Forelimb muscle (tissue), 1 donor: ENCODE measurements at places on chromosomes 3 and 15. TPM values are rescaled to one million over a fixed set of nuclear protein-coding genes. Genes with fewer than 3 reads are reported as not detected.

The SOX14 gene
- not detected for polyA plus RNA-seq

The GOLGA8Q gene
- 2.0 TPM for polyA plus RNA-seq

The FSD2 gene
- polyA plus RNA-seq: 65.9 TPM

The IVD gene
- polyA plus RNA-seq: 54.4 TPM

The DET1 gene
- 8.7 TPM for polyA plus RNA-seq

The BBX gene
- polyA plus RNA-seq: 42.0 TPM

The RHOV gene
- polyA plus RNA-seq: 0.34 TPM

The ZNF385D gene
- polyA plus RNA-seq: 26.2 TPM

The GASK1A gene
- polyA plus RNA-seq: 4.4 TPM

The KNG1 gene
- polyA plus RNA-seq: not detected

The CP gene
- 1.3 TPM for polyA plus RNA-seq

The ALG3 gene
- 21.5 TPM for polyA plus RNA-seq

The SNTN gene
- not detected for polyA plus RNA-seq

The SKOR1 gene
- polyA plus RNA-seq: 0.47 TPM

The PAQR9 gene
- polyA plus RNA-seq: 0.08 TPM

The WDR93 gene
- polyA plus RNA-seq: 0.18 TPM

The SLC22A14 gene
- polyA plus RNA-seq: 0.39 TPM

The AP3B2 gene
- polyA plus RNA-seq: 0.29 TPM

The LMAN1L gene
- polyA plus RNA-seq: not detected

The GP5 gene
- 0.35 TPM for polyA plus RNA-seq

The RLBP1 gene
- 0.28 TPM for polyA plus RNA-seq

The TMIE gene
- 1.2 TPM for polyA plus RNA-seq

The CKMT1B gene
- polyA plus RNA-seq: not detected

The C3orf33 gene
- 3.1 TPM for polyA plus RNA-seq

The KIF15 gene
- 9.2 TPM for polyA plus RNA-seq

The GUCA1C gene
- polyA plus RNA-seq: not detected

The MCF2L2 gene
- polyA plus RNA-seq: 0.25 TPM

The TLE3 gene
- 21.7 TPM for polyA plus RNA-seq

The GPR87 gene
- not detected for polyA plus RNA-seq

The TUSC7 gene
- not detected for polyA plus RNA-seq

The LTK gene
- 12.9 TPM for polyA plus RNA-seq

The IQCF6 gene
- not detected for polyA plus RNA-seq

The CHRNA5 gene
- 0.76 TPM for polyA plus RNA-seq

The AMT gene
- 14.4 TPM for polyA plus RNA-seq

The LSMEM2 gene
- 41.6 TPM for polyA plus RNA-seq

The CIB1 gene
- polyA plus RNA-seq: 20.7 TPM

The HTR3E gene
- not detected for polyA plus RNA-seq

The HHATL gene
- polyA plus RNA-seq: 73.4 TPM

The LIPC gene
- polyA plus RNA-seq: 0.49 TPM

The ZBED2 gene
- not detected for polyA plus RNA-seq

The SSUH2 gene
- 3.5 TPM for polyA plus RNA-seq

The RARB gene
- 10.5 TPM for polyA plus RNA-seq

The TMEM266 gene
- 0.44 TPM for polyA plus RNA-seq

The TNNC1 gene
- 671 TPM for polyA plus RNA-seq

The SLC28A2 gene
- 0.13 TPM for polyA plus RNA-seq
